Stomach (tissue), 19 donors: ENCODE measurements at places on chromosomes 16 and 17.

DNA sequence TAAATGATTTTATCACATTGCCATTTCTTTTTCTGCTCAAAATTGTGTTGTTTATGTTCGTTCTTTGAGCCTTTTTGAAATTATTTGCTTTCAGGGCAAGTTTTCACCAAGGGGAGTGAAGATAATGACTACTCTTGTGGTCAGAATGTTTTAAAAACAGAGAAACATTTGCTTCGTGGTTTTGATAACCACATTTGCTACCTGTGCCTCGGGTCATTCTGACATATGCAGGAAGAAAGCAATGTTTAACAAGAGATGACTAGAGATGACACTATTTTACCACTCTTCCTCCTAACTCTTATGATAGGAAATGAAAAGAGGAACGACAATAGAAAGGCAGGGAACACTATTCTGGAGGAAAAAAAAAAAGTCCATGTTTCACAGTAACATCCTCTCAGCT lies 1496.5 kb upstream of the GOT2 start:
- DNase-seq = no peak

GRCh38 chr16:51773071-51773890 lies 622.2 kb upstream of the SALL1 start:
- DNase-seq = no peak

GRCh38 chr17:59335685-59336084 lies 4.2 kb downstream of the YPEL2 start:
- DNase-seq = no peak

DNA sequence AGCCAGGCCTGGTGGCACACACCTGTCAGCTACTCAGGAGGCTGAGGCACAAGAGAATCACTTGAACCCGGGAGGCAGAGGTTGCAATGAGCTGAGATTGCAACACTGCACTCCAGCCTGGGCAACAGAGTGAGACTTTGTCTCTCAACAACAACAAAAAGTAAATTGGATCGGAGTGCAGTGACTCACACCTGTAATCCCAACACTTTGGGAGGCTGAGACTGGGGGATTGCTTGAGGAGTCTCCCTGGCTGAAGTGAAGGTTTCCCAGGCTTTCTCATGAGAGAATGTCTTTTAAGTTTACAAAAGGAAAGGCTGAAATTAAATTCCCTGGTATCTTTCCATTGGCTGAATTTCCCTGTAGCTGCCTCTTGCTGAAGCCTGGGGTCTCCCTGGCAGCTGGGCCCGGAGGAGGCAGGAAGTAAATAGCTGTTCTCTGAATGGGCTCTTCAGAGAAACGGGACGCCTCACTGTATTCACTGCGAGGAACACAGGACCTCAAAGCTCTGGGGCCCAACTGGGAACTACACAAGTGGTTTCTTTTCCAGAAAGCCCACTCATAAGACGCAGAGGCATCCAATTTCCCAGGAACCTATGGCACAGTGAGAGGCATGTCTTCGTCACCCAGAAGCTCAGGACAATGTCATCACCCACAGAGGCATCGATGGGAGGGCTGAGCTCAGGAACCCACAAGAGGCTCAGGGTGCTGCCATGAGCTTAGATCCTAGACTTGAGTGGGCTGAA lies 77.4 kb upstream of the SMURF2 start:
- no peak for DNase-seq

- DNase-seq = no peak
These were observed 2.8 kb upstream of the MATCAP1 start for GRCh38 chr16:67186550-67186950.

DNA sequence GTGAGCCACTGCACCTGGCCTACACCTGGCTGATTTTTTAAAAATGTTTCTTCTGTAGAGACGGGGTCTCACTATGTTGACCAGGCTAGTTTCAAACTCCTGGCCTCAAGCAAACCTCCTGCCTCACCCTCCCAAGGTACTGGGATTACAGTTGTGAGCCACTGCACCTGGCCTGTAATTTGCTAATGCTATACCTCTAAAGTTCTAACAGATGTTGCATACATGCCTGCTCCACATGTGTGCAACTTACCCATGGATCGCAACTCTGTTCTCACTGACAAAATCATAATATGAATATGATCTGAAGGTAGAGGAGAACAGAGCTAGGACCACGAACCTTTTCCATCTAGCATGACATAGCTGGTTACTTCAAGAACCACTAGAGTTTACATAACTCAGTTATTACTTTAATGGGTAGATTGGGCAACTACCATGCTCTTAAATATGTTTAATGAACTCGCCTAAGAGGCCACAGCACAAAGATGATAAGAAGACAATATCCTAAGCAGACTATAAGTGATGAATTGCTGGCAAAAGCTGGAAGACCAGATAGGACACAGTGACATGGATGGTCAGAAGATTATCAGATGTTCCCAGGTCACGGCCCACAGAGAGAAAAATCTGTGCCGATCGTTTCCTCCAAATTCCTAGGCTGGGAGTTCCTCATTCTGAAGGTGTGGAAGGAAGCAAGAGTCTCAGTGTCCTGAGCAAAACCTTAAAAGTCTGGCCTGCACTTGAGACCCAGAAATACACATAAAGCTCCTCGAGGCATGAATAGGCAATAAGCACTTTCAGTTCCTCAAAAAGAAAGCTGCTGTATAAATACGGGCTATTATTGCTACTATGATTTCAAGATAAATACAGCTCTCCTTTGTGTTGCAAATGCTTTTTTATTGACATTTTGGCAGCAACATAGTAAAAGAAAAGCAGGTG lies 53.6 kb upstream of the ICAM2 start:
- DNase-seq = no peak

- DNase-seq = peak; percentile 64
These were observed at the start of gene SCNN1B for GRCh38 chr16:23302045-23302956. SCNN1B (plus strand) TSS chr16:23302302; CDS start chr16:23348600, 46,298 bp downstream.

- no peak for DNase-seq
These were observed 5.4 kb upstream of the LHX1 start for GRCh38 chr17:36931697-36932382.

DNA sequence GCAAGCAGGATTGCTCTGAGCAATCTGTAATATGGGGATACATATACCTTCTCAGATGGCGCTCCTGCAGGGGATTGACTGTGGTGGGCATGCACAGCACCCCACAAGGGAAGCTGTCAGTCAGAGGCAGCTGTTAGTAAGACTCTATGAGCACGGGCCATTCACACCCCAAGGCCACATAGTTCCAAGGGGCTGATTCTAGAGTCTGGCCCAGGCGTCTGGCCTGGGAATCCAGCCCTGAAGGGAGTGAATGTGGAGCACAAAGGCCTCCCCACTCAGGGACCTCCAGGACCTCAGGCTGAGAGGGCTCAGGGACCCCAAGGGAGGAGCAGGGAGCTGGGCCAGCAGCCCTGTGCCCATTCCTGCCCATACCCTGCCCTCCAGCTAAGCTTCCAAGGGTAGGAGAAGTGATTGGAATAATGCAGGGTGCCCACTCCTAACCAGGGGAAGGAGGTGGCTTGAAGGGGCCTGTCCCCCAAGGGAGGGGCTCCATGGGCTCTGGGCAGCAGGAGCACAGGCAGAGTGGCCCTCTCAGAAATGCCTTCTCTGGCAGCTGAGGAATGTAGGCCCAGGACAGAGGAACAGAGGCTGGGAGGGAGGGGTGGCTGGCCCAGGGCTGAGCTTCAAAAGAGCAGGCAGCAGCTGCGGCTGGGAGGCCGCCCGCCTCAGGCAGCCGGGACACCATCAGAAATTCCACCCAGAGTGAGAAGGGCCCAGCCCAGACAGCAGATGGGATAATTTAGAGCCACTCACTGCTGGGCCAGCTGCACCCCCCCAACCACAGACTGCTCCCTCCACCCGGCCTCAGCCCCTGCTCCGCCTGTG lies 48.9 kb upstream of the MRPS23 start:
- peak; percentile 72 for DNase-seq

DNA sequence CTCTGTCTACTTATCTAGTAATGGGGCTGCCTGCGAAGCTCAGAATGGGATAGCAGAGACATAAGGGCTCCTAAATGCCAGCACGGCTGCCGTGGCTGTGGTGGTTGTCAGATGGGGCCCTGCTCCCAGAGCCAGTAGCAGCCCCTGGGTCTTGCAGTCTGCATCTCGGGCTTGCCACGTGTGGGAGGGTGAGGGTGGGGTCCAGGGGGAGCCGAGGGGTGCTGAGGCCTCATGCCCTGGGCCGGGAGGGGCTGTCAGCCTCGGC lies 88.8 kb upstream of the GSE1 start:
- DNase-seq = no peak

GRCh38 chr17:19574956-19575355 lies 41.3 kb downstream of the SLC47A1 start:
- no peak for DNase-seq

DNA sequence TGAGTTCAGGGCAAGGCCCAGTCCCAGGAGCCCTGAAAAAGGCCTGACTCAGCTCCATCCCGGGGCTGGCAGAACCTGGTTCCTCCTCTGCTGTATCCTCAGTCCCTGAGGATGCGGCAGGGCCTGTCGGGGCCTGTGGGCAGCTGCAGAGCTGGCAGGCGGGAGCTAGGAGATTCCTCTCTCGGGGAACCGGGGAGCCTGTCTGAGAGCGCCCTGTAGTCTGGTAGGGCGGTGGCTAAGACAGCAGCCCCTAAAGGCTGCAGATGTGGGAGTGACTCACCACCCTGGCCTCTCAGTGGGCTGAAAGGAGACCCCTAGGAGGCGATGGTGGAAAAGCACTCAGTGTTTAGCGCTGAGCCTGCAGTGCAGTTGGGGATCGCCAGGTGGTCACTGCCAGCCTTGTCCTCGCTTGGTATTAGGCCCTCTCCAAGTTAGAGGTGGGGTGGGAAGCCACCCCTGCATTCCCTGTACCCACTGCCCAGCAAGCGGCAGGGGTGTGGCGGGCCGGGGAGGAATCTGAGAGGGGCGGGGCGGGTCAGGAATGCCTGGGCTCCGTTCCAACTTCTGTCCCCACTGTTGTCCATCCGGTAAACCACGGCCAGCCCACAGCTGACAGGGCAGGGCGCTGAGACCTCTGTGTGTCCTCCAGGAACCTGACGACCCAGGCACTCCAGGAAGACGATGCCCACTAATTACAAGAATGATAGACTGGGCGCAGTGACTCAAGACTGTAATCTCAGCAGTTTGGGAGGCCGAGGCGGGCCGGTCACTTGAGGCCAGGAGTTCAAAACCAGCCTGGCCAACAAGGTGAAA lies 29.5 kb upstream of the CDH1 start:
- DNase-seq = peak; percentile 86

DNA sequence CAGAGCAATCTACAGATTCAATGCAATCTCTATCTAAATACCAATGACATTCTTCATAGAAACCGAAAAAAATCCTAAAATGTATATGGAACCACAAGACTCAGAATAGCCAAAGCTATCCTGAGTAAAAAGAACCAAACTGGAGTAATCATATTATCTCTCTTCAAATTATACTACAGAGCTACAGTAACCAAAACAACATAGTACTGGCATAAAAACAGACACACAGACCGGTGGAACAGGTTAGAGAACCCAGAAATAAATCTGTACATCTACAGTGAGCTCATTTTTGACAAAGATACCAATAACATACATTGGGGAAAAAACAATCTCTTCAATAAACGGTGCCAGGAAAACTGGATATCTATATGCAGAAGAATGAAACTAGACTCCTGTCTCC lies 45.4 kb downstream of the MPHOSPH6 start:
- DNase-seq = no peak

- DNase-seq = no peak
These were observed 1.5 kb upstream of the TANC2 start for GRCh38 chr17:62964506-62964905.

- DNase-seq = no peak
These were observed 2.7 kb upstream of the PDE6G start for GRCh38 chr17:81659038-81659437.

GRCh38 chr17:82884970-82885353 lies 45.1 kb upstream of the ZNF750 start:
- no peak for DNase-seq

DNA sequence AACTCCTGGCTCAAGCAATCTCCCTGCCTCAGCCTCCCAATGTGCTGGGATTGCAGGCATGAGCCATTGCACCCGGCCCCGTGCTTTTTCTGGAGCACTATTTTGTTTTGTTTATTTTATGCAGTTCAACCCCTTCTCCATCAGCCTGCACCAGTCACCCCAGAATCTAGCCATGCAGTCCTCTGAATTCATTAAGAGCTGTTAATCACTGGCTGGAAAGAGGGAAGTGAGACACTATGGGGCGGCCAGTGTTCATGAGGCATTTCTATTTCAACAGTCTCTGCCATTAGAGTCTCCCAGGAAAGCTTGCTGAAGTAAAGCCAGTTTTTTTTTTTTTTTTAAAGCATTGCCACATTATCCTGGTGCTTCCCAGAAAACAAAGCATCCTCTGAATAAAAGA lies 1.7 kb downstream of the VWA3A start:
- DNase-seq = no peak

- DNase-seq = no peak
These were observed 109.8 kb downstream of the ZFHX3 start for GRCh38 chr16:72937916-72938794.

- peak; percentile 23 for DNase-seq
These were observed 622.6 kb upstream of the GOT2 start for GRCh38 chr16:59356709-59357108.

GRCh38 chr17:82970818-82971590 lies 108.4 kb upstream of the METRNL start:
- DNase-seq = no peak

DNA sequence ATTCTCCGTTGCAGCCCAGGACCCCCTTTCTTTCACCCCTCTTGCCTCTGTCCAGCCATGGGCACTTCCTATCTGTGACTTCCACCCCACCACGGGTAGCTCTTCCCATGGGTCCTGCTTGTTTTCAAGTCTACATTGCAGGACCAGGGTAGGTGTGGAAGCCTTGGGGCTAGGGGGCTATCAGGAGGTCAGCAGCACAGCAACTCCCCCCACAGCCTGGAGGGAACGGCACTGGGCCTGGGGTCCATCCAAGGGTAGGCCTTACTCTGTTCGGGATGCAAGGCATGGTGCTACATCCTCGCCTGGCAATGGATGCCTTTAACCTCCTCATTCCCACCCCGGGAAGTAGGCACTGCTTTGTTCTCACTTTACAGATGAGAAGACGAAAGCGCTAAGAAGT lies 109.3 kb downstream of the IRX5 start:
- no peak for DNase-seq

DNA sequence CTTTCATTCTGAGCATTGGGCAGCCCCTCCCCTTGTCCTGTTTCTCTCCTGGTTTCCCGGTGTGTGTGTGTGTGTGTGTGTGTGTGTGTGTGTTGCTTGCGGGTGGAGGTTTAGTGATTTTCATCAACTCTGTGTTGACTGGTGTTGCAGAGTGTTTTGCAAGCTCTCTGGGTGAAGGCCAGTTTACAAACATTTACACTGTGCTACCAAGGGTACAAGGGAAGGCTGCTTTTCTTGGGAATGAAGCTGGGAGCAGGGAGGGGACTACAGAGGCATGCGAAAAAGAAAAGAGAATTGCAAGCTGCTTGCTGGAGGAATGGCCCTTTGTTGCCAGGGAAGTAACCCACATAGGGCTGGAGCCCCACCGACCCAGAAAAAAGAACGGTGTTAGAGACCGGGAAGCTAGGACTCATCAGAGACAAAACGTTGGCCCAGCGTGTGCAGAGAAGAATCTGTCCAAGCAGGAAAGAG lies 29.6 kb downstream of the HS3ST3B1 start:
- DNase-seq = no peak

DNA sequence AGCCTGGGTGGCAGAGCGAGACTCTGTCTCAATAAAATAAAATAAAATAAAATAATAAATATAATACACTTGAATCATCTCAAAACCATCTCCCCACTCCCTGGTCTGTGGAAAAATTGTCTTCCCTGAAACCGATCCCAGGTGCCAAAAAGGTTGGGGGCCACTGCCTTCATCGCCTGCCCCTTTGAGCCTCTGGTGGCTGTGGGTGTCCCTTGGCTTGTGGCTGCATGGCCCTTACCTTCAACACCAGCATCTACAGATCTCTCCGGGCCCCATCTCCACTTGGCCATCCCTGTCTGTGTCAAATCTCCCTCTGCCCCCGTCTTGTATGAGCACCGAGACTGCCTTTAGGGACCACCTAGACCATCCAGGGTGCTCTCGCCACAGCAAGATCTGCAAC lies 177.3 kb downstream of the SEC14L1 start:
- DNase-seq = peak; percentile 3
